ENCODE measurements at places on chromosomes 7 and 10. TPM values are rescaled to one million over a fixed set of nuclear protein-coding genes. Genes with fewer than 3 reads are reported as not detected.

- no peak overlapping the region for H3K4me3 ChIP-seq
- H3K27ac ChIP-seq: no peak overlapping the region
- no peak for DNase-seq
- H3K36me3 ChIP-seq: no peaks in the 10 kb centered on the region
- peaks cover 34% of the 10 kb centered on the region for H3K4me1 ChIP-seq
These were observed 20.7 kb downstream of the FGFR2 start for GRCh38 chr10:121577568-121577967.

DNA sequence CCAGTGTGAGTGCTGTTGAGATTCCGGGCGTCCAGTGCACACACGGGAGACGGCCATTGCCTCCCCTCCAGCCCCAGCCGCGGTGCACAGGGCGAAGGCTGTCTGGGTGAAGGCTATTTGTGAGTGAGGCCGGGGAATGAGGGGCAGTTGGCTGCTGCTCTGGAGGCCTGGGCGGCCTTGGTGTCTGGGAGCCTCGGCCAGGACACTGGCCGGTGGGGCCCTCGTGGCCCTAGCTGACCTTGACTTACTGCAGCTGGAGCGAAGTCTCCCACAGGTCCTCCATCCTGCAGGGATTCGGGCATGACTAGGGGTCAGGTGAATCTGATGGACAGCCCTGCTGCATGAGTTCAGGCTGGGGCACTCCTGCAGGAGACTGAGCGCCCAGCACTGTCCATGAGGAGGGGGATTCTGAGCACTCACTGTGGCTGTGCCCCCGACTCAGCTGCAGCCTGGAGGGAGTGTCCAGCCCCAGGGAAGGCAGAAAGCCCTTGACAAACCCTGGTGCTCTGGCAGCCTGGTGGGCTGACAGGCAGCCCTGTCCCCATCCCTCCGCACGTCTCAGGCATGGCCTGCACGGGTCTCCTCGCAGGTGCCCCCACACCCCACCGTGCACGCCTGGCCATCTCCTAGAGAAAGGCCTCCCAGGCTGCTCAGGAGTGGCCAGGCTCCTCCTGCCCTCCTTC lies 52.7 kb upstream of the FAM20C start:
- H3K4me1 ChIP-seq: peaks cover 24% of the 10 kb centered on the region
- no peak overlapping the region for H3K27ac ChIP-seq
- H3K27me3 ChIP-seq: no peaks in the 10 kb centered on the region
- DNase-seq: no peak
- no peak overlapping the region for H3K4me3 ChIP-seq
- H3K36me3 ChIP-seq: no peaks in the 10 kb centered on the region

- no peaks in the 10 kb centered on the region for H3K36me3 ChIP-seq
- no peak overlapping the region for H3K4me3 ChIP-seq
- no peaks in the 10 kb centered on the region for H3K27me3 ChIP-seq
These were observed 102.1 kb downstream of the OSBPL3 start for GRCh38 chr7:24877790-24878311.

DNA sequence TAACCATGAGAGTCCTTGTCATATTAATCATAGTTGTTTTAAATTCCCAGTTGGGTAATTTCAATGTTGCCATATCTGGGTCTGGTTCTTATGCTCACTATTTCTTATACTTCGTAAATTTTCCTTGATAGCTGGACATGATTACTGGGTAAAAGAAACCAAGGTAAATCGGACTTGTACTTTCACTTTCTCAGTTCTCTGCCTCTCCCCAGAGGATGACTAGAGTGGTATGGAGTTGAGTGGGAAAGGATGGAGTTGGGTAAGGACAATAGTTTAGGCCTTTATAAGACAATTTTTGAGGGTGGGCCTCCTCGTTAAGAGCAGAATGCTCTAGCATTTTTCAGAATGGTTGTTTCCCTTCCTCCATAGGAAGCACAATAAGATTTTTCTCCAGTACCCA lies 106.1 kb downstream of the CRPPA start:
- no peak for DNase-seq
- H3K4me1 ChIP-seq: no peaks in the 10 kb centered on the region
- no peak overlapping the region for H3K27ac ChIP-seq
- H3K27me3 ChIP-seq: no peaks in the 10 kb centered on the region

STOX1 gene
- total RNA-seq: 6.0 TPM

EBLN1 gene
- not detected for total RNA-seq

CDK6 gene
- 134 TPM for total RNA-seq

FGFBP3 gene
- total RNA-seq: 1.1 TPM

FFAR4 gene
- not detected for total RNA-seq

INA gene
- 0.04 TPM for total RNA-seq

UCN3 gene
- total RNA-seq: not detected

Measured in HepG2 (cell line).